DMS53 (cell line): ENCODE measurements at places on chromosomes 7 and 10.
A peak's percentile ranks its signal among the peaks of the same experiment; 100 is the strongest.

- no peak for DNase-seq
Observed at GRCh38 chr7:7703427-7703826, 15.0 kb downstream of the RPA3 start.

DNA sequence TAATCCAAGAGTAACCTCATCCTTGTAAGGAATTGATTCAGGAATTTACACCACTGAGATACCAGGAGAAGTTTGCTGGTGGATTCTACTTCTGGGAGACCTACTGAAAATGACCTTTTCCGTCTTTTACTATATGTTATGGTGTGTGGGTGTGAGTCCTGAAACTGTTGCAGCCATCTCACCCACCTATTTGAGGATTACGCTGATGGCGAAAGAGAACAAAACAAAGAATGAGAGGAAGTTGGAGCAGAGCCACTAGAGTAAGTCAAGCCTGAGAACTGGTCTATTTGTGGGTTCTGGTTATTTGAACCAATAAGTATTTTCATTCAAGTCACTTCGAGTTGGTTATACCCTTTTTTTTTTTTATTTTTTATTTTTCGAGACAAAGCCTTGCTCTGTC lies 12.7 kb upstream of the ABCC2 start:
- DNase-seq: no peak

DNA sequence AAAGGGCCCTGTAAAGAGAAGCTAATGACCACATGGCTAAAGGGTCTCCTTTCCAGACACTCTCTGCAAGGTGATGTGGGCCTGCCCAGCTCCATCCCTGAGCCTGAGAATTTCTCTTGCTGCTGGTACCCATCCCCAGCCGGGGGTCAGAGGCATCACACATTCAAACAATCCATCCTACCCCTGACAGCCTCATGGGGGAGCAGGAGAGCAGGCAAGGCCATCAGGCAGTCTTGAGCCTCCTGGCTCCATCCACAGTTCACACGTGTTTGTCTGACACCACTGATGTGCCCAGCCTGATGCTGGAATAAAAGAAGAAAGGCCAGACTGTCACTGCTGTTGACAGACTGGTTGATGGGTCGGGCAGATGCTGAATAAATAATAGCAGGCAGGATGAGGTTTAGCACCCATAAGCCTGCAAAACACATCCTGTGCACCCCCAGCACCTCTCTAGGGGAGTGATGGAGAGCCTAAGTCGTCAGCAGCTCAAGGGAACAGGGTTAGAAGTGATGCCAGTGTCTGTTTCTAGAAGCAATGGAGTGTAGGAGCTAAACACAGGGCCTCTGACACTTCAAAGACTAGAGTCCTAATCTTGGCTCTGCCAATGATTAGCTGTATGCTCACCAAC lies 43.5 kb downstream of the TLL2 start:
- DNase-seq: peak; percentile 71

DNA sequence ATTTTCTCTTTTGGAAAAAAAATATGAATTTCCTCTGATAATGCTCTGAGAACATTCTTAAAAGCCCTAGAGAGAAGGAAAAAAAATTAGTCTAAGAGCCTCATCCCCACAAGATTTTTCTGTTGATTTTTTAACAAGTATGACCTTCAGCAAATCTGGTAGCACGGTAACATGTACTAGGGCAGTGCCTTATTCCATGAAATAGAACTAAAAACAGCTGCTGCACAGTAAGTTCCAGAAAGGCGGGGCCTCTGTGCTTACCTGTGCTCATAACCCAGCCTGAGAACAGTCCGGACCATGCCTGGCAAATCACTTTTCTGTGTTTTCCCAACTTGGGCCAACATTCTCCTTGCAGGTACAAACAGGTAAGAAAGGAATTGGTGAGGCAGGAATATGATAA lies 519.1 kb upstream of the AKR1E2 start:
- DNase-seq: no peak

DNA sequence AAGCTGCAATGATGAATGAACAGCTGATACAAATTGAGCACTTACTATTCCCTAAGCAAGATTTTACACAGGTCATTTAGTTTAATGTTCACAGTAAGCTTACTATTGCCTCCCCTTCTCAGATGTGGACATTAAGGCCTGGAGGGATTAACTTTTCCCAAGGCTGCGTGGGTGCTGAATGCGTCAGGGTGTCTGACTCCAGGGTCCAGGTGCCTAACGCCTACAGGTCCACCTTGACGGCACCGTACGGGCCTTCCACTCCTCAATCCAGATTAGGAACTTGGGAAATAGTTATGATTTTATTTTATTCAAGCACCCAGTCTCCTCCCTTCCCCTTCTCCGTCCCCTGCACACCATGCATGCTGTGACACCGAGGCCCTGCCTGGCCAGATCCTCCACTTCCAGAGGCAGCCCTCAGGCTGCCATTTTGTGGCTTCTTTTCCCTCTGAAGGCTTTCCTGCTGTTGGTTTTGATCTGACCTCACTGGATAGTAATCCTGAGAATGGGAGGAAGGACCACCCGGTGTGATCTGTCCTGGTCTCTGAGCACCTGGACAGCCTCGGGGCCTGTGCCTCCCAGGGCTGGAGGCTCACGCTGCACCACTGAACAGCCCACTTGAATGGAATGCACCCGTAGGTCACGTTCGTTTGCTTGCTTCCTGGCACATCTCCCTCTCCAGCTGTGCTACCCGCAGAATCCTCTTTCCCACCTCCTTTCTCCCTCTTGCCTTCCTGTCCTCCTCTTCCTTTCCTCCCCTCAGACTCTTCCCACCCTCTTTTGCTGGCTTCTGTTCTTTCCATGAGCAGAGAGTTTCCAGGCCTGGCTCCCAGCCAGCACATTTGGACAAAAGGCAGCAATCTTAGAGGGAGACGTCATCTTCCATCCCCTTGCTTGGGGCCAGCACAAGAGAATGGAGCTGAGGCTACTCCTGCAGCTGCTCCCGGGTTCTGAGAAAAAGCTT lies 14.4 kb downstream of the DENND2A start:
- no peak for DNase-seq

DNA sequence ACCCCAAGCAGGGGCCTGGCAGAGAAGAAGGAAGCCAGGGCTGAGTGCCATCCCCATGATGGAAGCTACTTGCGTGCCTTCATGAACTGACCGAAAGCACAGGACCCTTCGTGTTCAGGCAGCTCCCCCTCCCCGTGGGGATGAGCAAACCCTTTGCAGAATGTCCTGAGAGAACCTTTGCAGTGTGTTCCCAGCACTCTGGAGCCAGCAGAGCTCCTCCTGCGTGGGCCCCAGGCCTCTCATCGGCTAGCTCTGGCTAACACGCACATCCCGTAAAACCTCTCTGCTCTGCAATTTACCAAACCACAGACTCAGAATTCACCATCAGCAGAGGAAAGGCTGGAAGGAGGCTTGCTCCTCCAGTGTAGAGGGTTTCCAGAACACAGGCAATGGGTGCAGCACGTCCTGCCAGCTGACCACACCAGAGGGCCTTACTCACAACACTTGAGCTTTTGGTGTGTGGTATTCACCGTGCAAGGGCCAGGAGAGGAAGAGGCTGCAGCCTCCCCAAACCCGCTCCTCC lies 3.1 kb downstream of the SH3PXD2A start:
- no peak for DNase-seq

DNA sequence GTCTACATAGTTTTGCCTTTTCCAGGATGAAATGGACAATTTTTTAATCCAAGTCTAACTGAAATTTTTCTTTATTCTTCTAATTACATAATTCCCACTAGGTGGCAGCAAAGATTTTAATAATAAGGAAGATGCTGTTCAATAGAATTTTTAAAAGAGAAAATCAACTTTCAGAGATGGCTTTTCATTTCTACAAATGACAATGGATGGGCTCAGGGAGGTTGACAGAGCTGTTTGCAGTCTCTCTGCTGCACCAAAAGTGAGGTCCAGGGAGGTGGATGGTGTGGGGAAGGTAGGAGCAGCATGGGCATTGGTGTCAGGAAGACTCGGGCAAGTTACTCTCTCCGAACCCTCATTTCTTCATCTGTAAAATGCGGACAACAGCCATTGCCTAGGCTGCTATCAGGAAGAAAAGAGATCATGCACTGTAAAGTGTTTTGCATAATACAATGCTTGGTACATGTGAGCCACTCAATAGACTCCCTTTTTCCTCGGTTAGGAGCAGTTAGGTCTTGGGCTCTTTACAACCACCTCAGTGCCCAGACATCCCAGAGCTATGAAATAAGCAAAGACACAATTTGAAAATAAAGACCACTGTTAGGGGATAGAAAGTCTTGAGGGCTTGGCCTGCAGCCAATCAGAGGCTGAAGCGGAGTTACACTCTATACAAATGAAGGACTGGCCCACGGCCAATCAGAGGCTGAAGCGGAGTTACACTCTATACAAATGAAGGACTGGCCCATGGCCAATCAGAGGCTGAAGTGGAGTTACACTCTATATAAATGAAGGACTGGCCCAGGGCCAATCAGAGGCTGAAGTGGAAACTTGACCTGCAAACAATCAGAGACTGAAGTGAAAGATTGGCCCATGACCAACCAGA lies 107.1 kb downstream of the ABLIM1 start:
- DNase-seq: peak; percentile 78

- no peak for DNase-seq
Observed at GRCh38 chr7:19090526-19090925, 26.9 kb downstream of the TWIST1 start.

GRCh38 chr10:95445223-95445836 lies 115.8 kb downstream of the SORBS1 start:
- peak; percentile 25 for DNase-seq

DNA sequence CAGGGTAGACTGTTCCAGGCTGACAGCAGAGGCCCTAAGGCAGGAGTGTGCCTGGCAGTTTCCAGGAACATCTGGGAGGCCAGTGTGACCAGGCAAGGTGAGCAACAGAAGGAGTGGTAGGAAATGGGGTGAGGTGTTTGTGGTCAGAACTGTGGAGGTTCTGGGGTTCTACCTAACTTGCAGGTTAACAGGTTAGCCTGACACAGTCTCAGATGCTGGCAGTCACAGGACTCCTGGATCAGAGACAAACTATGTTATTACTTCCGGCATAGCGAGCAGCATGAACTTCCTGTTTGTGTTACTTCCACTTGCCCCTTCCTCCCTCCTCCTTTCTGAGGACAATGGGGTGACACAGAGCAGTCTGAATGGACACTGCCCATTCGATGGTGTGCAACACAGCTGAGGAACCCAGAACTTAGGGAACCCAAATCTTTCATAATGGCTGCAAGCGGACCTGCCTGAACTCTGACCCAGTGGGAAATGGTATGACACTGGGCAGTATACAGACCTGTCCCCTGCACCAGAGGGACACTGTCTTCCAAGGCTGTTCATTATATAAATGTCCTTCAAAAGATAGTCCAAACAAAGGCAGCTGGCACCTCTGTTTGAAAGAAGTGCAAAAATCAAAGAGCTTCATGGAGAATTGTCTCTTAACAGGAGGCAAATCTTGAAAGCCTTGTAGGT lies 3.9 kb upstream of the SAR1A start:
- no peak for DNase-seq

GRCh38 chr10:79129361-79129997 lies 60.7 kb downstream of the ZMIZ1 start:
- DNase-seq: no peak

DNA sequence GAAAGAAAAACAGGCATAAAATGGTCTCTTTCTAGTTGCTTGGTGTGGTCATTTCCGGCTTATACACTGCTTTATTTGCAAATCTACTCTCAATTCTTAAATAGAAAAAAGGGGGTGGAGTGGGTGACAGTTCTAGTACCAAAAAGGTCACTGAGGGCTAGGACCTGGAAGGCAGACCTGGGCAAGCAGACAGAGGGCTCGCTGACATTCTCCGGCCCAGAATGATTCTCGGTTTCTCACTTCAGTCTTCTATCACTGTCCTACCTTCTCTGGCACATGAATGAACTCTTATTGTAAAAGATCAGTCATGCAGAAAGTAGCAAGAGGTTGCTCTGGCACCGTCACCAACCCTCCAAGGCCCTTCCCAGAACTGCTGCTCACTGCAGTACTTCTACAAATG lies 54.0 kb downstream of the MALSU1 start:
- DNase-seq: peak; percentile 95

DNA sequence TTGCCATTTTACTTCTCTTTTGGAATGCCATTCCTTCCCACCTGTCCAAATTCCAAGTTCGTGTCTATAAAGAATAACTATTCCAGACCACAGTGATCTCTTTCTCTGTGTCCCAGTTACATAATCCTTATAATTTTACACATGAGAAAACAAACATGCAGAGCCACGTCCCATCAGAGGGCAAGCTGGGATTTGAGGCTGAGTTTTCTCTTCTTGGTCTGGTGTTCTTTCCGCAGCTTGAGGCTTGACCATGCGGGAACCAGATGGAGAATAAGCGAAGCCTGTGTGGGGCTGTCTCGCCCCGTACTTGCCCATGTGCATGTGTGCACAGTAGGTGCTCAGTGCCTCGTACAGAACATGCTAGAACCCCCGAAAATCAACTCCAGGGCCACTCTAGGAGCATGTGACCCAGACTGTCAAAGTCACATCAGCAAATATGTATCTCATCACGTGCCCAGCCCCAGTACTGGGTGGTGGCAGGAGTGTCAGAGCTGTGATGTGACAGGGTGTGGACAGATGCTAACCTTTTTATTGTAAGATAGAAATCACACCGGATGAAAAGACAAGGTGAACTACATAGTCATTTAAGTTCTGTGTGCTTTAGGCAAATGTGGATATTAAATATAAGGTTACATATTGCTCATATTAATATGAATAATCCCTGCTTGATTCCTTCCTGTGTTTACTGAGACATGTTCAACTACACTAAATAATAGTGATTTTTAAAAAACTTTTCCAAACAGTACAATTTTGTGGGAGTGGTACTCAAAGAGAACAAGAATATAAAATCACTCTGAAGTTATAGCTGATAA lies 3.2 kb downstream of the INSIG1 start:
- DNase-seq: no peak

DNA sequence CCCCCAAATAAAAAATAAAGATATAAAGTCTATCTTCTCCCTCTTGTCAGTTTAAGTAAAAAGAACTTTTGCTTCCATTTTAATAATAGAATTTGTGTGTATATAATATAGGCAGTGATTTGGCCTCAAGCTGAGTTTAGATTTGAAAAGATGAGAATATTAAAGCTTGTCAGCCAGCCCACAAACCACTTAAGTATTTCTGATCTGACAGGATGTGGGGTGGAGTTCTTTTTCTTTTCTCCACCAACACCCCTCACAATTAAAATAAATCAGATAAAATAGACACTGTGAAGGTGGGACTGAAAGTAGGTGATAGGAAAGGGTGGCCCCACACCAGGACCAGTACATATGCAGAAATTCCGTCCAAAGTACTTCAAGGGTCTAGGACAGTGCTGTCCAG lies 714.1 kb downstream of the AUTS2 start:
- no peak for DNase-seq

GRCh38 chr7:44735403-44736165 lies 13.1 kb upstream of the ZMIZ2 start:
- no peak for DNase-seq

GRCh38 chr7:114422507-114423501 lies 8.2 kb downstream of the FOXP2 start:
- DNase-seq: peak; percentile 41
